ENCODE measurements at places on chromosomes 5 and 9.

GRCh38 chr5:6773342-6774035, 60.3 kb downstream of the TENT4A start:
- no peak for DNase-seq

DNA sequence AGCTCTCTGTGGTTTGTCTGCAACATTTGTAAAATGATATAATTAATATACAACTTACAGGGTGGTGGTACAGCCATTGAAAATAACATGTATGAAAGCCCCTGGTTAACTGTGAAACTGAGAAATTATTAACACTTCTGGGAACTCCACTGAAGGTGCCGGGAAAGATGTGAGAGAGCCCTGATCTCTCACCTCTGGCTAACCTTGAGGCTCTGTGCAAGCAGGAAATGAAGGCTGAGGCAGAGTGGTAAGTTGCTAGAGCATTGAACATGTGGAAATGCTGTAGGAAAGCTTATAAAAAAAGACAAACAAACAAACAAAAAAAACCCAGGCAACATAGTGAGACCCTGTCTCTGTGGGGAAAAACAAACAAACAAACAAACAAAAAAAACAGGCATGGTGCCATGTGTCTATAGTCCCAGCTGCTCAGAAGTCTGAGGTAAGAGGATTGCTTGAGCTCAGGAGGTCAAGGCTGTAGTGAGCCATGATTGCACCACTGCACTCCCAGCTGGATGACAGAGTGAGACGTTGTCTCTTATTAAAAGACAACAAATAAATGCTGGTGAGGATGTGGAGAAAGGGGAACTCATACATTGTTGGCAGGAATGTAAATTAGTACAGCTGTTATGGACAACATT, 7.5 kb downstream of the CATSPER3 start:
- DNase-seq, result no peak

DNA sequence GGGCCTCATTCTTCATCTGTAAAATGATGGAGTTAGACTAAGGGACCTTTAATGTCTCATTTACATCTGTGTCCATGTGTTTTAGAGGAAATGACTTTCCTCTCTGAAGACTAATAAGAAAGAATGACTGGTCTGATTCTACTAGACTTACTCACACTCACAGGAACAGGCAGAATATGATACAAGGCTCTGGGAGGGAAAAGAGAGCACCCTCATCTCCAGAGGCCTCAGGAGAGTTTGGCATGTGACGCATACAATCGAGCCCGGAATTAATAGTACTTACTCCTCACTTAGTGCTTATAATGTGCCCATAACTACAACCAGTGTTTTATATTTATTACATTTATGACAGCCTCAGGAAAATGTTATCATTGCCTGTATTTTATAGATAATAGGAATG, 608.7 kb downstream of the KCTD16 start:
- no peak for DNase-seq

GRCh38 chr5:122435761-122436160, 123.7 kb downstream of the SNCAIP start:
- DNase-seq, result no peak

GRCh38 chr5:24042688-24043087, 535.3 kb downstream of the PRDM9 start:
- DNase-seq, result no peak

DNA sequence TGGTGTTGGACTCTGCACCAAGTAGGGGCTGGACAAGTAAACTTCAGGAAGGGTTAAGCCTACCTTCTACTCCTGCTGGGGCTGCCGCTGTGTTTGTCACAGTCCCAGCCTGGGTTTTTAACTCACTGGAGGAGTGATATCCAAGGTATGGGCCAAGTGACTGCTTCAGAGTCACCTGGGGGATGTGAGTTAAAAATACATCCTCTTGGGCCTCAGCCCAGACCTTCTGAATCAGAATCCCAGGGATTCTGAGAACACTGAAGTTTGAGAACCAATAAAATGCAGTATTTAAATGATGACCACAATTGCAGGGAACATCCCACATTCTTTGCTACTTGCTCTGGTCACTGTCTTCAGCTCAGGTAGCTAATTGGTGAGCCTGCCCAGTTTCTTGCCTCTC, 95.1 kb upstream of the DNAH5 start:
- DNase-seq, result no peak

GRCh38 chr5:128528126-128528525, 9.9 kb downstream of the FBN2 start:
- DNase-seq, result no peak

GRCh38 chr5:131790550-131790949, 6.3 kb downstream of the FNIP1 start:
- no peak for DNase-seq

DNA sequence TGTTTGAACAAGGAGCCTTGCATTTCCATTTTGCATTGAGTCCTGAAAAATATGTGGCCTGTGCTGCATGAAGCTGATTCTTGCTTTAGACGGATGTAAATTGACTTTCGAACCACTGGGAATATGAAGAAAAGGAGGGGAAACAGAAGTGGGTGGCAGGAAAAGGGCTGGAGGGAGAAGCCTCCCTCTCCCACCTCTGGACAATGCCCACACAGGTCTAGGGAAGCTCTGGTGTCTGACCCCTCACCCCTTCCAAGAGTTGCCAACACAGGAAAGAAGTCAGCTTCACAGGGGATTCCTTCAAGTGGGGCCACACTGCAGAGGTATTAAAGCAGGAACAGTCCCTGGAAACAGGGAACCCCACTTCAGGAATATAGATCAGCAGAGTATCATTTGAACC, 52.2 kb downstream of the ZNF366 start:
- no peak for DNase-seq

DNA sequence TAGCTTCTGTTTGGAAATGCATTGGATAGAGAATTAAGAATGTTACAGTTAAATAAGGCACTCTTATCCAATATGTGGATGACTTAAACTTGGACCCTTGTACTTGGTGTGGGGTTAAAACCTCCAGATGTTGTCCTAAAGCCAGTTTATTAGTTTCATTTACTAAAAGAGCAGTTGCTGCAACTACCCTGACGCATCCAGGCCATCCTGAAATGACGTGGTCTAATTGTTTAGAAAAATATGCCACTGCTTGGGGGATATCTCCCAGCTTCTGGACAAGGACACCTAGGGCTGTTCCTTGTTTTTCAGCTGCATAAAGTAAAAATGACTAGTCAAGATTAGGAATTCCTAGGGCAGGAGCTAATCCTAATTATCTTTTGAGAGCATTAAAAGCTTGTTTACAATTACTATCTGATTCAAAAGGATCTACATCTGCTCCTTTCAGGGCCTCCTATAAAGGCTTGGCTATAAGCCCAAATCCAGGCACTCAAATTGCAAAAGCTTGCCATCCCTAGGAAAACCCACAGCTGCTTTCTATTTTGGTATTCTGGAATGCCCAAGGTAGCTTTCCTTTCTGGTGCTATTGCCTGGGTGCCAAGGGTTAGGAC, 45.7 kb upstream of the SLCO4C1 start:
- DNase-seq, result no peak

DNA sequence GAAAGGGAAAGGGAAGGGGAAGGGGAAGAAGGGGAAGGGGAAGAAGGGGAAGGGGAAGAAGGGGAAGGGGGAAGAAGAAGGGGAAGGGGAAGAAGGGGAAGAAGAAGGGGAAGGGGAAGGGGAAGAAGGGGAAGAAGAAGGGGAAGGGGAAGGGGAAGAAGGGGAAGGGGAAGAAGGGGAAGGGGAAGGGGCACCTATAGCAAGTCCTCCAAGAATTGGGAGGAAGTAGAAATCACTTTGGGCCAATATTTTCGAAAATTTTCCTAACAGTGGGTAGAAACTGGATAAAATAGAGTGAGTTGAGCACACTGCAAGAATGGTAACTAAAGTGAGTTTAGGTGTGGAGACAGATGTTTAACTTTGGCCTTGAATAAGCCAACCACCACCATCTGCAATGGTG, 915.3 kb downstream of the DNAH5 start:
- DNase-seq, result no peak
